ENCODE measurements at places on chromosomes 13 and 19.
A peak's percentile ranks its signal among the peaks of the same experiment; 100 is the strongest.

DNA sequence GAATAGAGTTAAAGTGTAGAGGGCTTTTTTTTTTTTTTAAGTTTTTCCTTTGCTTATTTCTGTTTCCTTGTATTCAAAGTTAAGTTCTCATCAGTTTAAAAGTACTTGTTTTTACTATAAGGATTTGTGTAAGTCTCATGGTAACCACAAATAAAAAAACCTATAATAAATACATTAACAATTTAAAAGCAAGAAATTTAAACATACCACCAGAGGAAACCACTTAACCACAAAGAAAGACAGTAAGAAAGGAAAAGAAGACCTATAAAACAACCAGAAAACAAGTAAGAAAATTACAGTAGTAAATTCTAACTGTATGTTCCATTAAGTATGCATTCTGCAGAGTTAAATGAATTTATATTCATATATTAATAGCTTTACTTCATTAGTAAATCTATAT lies 999.1 kb upstream of the ATXN8OS start:
- no peak for DNase-seq

GRCh38 chr13:41603917-41604316 lies 146.6 kb downstream of the RGCC start:
- peak; percentile 46 for DNase-seq

- peak; percentile 95 for DNase-seq
These were observed 598 bp upstream of the LPAR2 start for GRCh38 chr19:19628501-19629134.

- no peak for DNase-seq
These were observed 5.1 kb upstream of the MKNK2 start for GRCh38 chr19:2055931-2056836.

DNA sequence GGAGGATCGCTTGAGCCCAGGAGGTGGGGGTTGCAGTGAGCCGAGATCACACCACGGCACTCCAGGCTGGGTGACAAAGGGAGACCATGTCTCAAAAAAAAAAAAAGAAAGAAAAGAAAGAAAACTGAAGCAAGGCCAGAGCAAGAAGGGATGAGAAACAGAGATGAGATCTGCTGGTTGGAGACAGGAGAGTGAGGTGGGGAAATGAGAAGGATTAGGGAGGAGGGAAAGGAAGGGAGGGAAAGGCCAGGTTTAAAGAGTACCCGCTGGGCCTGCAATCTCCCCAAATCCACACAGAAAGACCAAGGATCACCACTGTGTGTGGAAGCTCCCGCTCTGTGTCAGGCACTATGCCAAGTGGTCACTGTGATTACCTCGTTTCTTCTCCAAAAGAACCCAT lies 16.3 kb upstream of the LYPD3 start:
- DNase-seq, result no peak

GRCh38 chr19:18795540-18795939 lies 4.4 kb upstream of the COMP start:
- no peak for DNase-seq

DNA sequence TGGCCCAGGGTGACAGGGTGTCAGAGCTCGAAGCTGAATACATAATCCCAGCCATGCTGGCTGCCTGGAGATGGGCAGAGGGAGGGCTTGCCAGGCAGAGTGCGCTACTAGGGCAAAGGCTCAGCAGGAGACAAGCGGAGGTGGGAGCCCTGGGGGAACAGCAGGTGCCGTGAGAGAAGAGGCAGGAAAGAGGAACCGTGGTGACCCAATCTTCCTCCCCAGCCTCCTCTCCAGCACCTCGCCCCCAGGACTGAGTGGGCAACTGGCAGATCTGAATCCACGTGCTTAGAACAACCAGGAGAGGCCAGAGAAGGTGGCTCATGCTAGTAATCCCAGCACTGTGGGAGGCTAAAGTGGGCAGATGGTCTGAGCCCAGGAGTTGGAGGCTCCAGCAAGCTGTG lies 11.0 kb upstream of the CCL25 start:
- DNase-seq, result peak; percentile 57

DNA sequence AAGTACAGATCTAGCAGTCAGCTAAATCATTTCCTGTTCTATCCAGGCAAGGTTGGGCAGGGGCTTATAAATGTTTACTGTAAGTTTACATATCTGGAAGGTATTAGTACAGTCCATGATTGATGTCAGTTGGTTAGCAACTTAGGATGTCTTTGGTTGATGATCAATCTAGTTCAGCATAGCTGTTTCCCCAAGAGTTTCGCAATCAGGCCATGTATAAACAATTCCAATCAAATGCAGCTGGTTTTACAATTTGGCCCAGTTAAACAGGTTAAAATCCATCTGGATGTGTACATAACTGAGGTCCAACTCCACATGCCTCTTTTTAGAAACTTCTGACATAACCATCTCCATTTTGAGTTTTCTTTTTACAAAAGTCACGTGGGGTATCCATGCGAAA lies 6.9 kb downstream of the ZNF221 start:
- no peak for DNase-seq

DNA sequence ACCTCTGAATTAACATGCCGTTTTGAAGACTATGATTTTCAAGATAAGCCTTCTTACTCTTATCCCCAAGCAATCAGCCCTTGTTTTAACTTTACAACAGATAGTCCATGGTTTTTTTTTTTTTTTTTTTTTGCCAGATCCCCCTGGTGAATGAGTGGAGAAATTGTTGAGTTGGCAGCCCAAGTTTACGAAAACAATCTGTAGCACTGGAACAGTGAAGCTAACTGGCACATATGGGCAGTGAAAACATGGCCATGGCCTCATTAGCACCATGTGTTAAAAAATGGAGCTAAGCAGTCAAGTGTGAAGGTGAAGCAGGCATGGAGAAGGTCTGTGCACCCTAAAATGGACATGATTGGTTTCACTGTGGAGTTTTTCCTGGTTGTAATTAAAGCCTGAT lies 812.1 kb upstream of the MIR17HG start:
- DNase-seq, result no peak

DNA sequence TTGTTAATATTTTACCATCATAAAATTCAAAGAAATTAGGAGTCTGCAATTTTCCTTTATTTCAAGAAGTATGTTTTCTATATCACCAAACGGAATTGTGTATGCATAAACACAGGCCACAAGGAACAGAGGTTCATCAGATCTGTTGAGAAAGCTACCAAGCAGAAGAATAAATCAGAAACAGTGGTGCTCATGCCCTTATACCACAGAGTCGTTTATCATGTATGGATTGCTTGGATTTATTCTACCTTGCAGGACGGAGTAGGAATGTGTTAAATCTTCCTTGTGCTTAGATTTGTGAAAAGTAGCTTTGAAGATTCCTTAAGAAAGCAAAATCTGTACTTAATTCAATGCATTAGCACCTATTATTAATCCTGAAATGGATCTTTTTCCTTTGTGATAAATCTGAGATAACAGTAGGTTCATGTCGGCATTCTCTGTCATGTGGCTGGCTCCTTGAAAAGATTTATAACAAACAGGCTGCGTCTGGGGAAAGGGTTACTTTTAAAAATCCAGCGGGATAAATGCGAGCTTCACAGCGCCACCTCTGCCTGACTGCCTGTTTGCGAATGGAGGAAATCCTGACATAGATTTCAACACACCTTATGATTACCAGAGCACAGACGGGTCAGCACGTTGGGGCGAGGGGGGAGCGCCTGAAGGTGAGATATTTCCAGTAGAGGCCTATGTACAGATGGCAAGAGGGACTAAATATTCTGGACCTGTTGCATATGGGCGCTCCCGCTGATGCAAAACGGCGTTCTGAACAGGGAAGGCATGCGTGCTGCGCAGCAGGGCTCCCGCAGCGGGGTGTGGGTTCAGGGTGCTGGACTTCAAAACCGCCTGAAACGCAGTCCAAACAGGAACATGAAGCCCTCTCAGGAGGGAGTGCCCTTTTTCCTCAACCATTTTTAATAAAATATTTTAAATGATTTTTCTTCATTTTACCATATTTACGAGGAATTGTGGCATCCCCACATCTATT lies 445.5 kb upstream of the SGCG start:
- peak; percentile 13 for DNase-seq

DNA sequence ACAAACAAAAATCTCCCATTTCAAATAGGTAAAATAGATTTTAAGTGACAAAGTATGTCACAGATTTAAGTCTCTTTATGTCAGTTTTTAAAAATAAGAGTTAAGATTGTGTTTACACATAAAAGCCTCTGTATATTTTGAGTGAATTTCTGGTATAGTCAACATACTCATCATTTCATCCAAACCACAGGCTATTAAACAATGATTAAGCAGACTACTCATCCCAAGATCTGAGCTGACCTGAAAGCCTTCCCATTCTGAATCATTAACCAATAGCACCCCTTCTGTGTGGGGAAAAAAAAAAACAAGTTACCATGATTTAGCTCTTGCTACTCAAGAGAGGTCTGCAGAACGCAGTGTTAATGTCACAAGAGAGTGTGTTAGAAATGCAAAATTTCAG lies 284.4 kb upstream of the NBEA start:
- no peak for DNase-seq

- no peak for DNase-seq
These were observed 816.8 kb upstream of the PCDH9 start for GRCh38 chr13:68046903-68047302.

- DNase-seq, result no peak
These were observed 711.5 kb downstream of the PCDH17 start for GRCh38 chr13:58343076-58343475.

- no peak for DNase-seq
These were observed 9.3 kb downstream of the IRF2BP1 start for GRCh38 chr19:45876411-45877197.

GRCh38 chr13:79673310-79673992 lies 192.5 kb downstream of the NDFIP2 start:
- DNase-seq, result no peak

GRCh38 chr13:30906411-30907051 lies 460 bp downstream of the MEDAG start:
- DNase-seq, result no peak

DNA sequence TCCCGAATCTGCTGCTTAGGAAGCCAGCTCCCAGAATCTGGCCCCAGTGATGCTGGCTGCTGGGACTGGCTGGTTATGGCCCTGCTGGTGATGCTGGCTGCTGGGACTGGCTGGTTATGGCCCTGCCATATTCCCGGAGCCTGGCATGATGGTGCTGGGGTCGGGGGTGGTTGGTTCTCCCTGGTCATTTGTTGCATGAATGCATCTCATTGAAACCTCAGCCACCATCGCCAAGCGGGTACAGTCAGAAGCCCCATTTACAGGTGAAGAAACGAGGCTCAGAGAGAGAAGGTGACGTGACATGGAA lies 2.1 kb downstream of the PGLYRP1 start:
- DNase-seq, result no peak

- no peak for DNase-seq
These were observed 151.1 kb downstream of the KATNAL1 start for GRCh38 chr13:30156270-30156669.

DNA sequence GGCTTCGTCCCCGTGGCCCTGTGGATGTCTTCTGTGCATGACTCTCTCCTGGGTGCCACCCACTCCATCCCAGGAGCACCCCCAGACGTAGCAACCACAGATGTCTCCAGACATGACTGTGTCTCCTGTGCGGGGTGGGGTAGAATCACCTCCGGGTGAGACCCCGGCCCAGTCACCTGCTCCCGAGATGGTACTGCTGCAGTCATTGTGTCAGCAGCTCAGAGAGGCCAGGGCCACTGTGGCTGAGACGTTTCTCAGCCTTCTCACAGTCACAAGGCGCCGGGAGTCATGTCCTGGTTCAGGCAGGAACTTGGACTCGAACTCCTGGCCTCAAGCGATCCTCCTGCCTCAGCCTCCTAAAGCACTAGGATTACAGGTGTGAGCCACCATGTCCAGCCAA lies 16.6 kb downstream of the NCLN start:
- DNase-seq, result no peak
